ENCODE measurements at places on chromosomes 3 and 15. TPM values are rescaled to one million over a fixed set of nuclear protein-coding genes. Genes with fewer than 3 reads are reported as not detected.
A peak's percentile ranks its signal among the peaks of the same experiment; 100 is the strongest.

Gene ARRDC4
- total RNA-seq: 55.6 TPM

Gene RAB5A
- 67.1 TPM for total RNA-seq

Gene LRRC3B
- total RNA-seq: 0.14 TPM

Gene IQSEC1
- 23.6 TPM for total RNA-seq

Gene CFAP91
- 0.52 TPM for total RNA-seq

Gene MESP1
- total RNA-seq: 13.4 TPM

Gene RASL12
- 2.0 TPM for total RNA-seq

Gene COL6A5
- not detected for total RNA-seq

GRCh38 chr3:100089812-100090668, 24.3 kb downstream of the FILIP1L start:
- no peak for DNase-seq

- no peak for DNase-seq
These were observed 1.1 kb downstream of the RAB7A start for GRCh38 chr3:128727059-128727458.

- DNase-seq: no peak
These were observed 61.2 kb downstream of the ADAMTSL3 start for GRCh38 chr15:83714939-83715628.

DNA sequence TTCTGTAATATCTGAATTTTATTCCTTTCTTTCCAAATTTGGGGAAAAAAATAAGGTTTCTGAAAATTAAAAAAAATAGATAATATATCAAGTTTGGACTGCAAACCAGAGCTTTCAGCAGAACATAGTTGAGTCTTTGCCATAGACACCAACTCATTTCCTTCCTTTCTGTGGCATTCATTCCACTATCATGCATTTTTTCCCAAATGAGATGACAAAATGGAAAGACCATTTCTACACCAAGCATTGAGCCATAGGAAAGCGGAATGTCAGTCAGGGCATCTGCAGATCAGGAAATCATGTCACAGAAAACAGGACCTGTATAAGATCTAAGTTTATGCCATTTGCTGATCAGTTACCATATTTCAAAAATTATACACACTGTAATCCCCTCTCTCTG, 333.3 kb upstream of the THBS1 start:
- DNase-seq: no peak

- no peak for DNase-seq
These were observed 23.6 kb downstream of the SLMAP start for GRCh38 chr3:57779666-57780065.

DNA sequence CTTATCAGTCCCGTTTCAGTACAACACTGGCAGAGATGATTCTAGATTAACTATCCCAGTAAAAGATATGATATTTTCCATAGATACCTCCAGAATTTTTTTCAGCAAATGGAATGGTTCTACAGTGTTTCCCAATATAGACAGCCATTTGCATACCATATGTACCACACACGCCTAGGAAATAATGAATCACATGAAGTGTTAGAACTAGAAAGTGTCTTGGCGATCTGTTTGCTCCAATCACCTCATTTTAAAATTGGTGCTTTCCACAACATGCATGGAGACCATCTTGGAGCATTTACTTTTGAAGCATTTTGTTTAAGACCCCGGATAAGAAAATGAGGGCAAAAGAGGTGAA, 2.0 kb downstream of the C2CD4A start:
- no peak for DNase-seq

DNA sequence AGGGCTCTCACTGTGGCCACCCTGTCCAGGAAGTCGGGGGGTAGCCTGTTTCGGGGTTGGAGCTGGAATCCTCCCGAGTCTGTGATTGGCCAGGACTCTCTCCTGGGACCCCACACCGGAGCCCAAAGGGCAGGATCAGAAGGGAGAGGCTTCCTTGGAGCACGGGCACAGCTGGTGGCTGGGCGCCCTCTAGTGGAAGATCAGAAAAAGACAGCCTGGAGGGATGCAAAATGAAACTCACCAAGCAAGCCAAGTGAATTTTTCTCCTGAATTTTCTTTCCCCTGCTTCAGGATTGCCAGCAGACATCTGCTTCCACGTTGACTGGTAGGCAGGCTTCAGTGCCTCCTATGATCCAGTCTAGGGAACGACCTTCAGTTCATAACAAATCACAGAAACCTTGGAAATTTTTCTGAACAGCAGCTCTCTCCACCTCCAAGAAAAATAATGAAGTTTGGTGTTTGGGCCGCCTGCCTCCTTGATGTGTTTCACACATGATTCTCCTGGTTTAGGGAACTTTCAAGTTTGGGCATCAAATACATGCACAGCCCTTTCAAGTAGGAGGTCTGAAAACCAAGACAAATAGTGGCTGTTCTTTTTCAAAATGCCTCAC, 224.6 kb downstream of the VPS13C start:
- DNase-seq: peak; percentile 54

GRCh38 chr3:189262746-189263145, 91.0 kb downstream of the TPRG1 start:
- no peak for DNase-seq

DNA sequence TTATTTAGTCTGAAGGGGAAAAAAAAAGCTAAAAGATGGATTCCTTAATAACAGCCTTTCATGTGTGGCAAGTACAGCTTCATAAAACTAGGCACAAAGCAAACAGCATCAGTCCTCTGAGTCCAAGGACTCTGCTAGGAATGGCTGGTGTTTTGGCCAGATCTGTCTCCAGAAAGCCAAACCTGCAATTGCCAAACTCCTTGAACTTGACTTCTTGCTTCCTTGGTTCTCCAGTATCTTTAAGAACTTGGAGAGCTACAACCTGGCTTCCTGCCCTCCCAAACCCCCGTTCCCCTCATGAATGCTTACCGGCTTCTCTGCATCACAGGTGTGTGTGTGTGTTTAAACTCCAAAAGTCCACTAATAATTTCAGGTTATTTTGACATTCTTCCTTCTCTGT, 1.6 kb upstream of the PLOD2 start:
- DNase-seq: peak; percentile 26

GRCh38 chr3:188041193-188041592, 112.8 kb upstream of the LPP start:
- no peak for DNase-seq

GRCh38 chr3:173615661-173616060, 218.1 kb downstream of the NLGN1 start:
- DNase-seq: no peak

GRCh38 chr3:175222356-175222755, 363.2 kb downstream of the NAALADL2 start:
- no peak for DNase-seq

- DNase-seq: no peak
These were observed 8.2 kb downstream of the ANKUB1 start for GRCh38 chr3:149784064-149784704.

DNA sequence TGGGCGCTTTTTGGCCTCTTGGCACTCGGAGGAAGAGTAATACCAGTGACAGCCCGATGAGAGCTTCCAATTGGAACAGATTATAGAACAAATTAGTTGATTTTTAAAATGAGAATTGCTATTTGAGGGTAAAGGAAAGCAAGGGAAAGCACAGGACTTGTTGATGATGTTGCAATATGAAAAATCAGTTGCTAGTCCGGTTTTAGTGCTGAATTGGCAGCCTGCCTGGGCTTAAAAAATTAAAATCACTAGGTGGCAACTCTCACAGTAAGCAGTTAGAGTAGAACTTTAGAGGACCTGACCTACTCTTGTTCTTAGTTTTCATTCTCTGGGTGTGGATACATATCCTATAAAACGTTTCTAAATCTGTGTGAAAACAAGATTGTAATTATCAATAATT, 2.1 kb upstream of the SCAANT1 start:
- DNase-seq: peak; percentile 47

DNA sequence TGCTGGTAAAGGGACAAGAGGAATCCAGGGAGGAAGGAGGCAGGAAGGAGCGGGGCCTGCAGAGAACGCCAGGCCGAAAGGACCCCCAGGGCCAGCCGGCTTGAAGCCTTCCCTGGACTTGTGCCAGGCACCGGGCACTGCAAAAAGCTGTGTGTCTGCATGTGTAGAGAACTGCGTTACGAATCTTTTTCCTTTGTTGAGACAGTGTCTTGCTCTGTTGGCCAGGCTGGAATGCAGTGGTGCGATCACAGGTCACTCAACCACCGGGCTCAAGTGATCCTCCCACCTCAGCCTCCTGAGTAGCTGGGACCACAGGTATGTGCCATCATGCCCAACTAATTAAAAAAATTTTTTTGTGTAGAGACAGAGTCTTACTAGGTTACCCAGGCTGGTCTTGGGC, 17.0 kb upstream of the MUC4 start:
- DNase-seq: no peak

DNA sequence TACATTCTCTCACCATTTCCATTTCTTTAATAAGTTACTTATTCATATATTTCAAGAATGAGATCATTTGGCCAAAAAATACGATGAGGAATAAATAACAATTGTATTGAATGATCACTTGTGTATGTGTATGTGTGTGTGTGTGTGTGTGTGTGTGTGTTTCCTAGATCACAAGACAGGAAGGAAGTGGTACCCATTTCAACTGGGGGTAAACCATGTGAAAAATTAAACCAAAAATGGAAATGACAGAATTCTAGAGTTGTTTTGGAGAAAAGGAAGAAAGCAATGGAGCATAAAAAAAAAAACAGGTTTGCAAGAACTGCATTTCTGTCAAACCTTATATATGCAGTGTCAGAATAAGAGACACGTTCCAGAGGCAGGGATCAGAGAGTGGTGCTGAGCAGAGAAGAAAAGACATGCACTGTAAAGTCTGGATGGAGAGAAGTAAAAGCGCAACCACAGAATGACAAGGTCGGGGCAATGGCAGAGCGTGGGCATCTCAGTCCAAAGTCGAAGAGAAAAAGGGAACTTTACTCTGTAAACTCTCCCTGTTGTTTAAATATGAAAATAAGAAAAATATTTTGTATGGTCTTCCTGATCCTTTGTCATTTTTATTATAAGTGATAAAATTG, 75.5 kb downstream of the PEX5L start:
- DNase-seq: no peak

- no peak for DNase-seq
These were observed 214.8 kb downstream of the ZMAT3 start for GRCh38 chr3:178856804-178857203.

DNA sequence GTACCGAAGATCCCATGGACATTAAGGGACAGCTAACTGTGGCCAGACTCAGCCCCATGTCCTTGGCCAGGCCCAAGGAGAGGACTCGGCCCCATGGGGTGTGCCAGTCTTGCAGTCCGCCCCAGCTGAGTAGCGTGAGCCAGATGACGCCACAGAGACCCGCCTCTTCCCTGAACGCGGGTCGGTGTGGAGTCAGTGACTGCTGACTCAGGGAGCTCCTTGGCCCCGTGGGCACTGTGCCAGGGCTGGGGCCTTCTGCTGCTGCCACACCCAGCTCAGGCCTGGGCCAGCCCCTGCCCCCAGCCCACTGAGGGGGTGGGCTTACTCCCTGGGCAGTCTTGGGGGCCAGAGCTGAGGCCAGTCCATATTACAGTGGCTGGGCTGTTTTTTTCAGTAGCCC, 52.8 kb downstream of the PLXNA1 start:
- DNase-seq: peak; percentile 88

GRCh38 chr15:96893159-96893906, 562.8 kb downstream of the NR2F2 start:
- DNase-seq: no peak

GRCh38 chr3:12286927-12287726, 1.7 kb upstream of the PPARG start:
- DNase-seq: peak; percentile 63

GRCh38 chr3:127183931-127184869, 8.7 kb upstream of the PRR23E start:
- DNase-seq: no peak

- DNase-seq: no peak
These were observed 5.6 kb upstream of the MAGEF1 start for GRCh38 chr3:184717399-184717983.

- DNase-seq: no peak
These were observed 6.0 kb upstream of the HERC1 start for GRCh38 chr15:63839722-63840121.

DNA sequence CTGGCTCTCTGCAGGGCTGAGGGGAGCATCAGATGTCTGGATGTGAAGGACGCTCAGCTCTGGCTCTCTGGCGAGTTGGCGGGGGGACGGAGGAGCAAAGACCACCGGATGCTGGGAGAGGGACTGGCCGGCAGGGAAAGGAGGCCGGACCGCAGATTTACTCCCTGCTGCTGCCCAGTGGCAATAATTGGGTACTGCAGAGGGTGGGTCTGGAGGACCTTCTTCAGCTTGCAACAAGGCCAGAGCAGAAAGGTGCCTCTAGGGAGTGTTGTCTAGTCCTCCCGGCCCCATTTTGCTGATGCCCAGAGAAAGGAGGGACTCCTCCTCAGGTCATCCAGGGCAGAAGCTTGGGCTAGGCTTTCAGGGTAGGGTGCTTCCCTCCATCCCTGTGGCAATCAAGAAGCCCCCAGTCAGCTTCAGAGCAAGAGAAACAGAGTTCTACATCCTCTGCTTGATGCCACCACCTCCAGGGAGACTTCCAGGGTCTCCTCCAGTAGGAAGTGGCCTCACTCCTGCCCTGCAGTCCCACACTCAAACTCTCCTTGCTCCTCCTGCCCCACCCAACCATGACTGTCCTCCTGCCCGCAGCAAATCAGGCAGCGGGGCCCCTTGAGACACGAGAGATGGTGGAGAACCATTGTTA, 20.3 kb upstream of the CSPG4 start:
- DNase-seq: peak; percentile 70

GRCh38 chr15:51224428-51224827, 114.0 kb downstream of the CYP19A1 start:
- DNase-seq: no peak

DNA sequence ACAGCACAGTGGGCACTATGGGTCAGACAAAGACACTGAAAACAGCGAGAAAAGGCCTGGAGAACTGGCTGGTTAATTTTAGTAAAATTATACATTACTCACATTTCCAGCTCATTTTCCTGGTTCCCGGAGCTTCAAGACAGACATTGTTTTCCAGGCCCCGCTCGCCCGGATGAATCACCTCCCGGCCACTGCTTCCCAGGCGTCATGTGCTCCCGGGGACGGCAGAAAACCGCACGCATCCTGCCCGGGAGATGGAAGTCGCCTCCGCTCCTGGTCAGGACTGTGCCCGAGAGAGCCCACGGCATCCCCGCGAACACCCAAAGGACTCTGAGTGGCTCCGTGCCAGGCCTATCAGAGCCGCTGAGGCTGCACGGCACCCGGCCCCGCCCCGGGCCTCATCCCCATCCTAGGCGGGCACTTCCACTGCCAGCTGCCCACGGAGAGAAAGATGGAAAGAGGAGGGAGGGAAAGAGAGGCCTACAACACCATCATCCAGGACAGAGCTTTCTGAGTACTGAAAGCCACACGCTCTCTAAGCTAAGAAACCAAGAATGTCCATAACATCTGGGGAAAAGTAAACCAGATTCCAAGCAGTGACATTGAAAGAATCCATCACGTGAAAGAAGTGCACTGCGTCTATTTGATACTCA, 75.1 kb downstream of the VGLL4 start:
- DNase-seq: peak; percentile 35

- no peak for DNase-seq
These were observed 122.8 kb upstream of the PRR20G start for GRCh38 chr3:127410678-127411077.

GRCh38 chr3:117246771-117247555, 537.4 kb downstream of the TUSC7 start:
- no peak for DNase-seq

DNA sequence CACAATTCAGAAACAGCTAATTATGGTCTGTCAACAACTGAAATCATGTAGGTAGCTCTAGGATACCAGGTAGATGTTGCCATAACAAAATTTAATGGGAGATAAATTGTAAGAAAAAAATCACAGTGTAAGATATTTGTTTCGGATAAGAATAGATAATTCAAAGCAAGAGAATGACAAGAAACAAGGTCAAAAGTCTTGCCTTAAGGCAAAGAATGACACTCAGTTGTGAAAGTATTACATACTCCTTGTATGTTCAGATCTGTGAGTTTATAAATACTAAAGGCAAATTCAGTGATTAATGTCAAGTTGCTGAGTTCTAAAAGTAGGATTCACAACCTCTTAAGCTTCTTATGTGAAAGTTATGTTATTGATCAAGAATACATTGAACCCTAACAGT, 772.2 kb upstream of the SGO1 start:
- DNase-seq: no peak
